ENCODE measurements at places on chromosomes 11 and 22. TPM values are rescaled to one million over a fixed set of nuclear protein-coding genes. Genes with fewer than 3 reads are reported as not detected.

GRCh38 chr11:76753950-76754349 is 29.2 kb upstream of the TSKU start:
- DNase-seq: no peak
- H3K4me1 ChIP-seq: peaks cover 2% of the 10 kb centered on the region
- no peaks in the 10 kb centered on the region for H3K27me3 ChIP-seq

- no peak overlapping the region for H3K4me3 ChIP-seq
- H3K36me3 ChIP-seq: no peaks in the 10 kb centered on the region
- no peaks in the 10 kb centered on the region for H3K27me3 ChIP-seq
- no peaks in the 10 kb centered on the region for H3K4me1 ChIP-seq
Observed at GRCh38 chr11:72326151-72326848, 82.3 kb upstream of the PHOX2A start.

DNA sequence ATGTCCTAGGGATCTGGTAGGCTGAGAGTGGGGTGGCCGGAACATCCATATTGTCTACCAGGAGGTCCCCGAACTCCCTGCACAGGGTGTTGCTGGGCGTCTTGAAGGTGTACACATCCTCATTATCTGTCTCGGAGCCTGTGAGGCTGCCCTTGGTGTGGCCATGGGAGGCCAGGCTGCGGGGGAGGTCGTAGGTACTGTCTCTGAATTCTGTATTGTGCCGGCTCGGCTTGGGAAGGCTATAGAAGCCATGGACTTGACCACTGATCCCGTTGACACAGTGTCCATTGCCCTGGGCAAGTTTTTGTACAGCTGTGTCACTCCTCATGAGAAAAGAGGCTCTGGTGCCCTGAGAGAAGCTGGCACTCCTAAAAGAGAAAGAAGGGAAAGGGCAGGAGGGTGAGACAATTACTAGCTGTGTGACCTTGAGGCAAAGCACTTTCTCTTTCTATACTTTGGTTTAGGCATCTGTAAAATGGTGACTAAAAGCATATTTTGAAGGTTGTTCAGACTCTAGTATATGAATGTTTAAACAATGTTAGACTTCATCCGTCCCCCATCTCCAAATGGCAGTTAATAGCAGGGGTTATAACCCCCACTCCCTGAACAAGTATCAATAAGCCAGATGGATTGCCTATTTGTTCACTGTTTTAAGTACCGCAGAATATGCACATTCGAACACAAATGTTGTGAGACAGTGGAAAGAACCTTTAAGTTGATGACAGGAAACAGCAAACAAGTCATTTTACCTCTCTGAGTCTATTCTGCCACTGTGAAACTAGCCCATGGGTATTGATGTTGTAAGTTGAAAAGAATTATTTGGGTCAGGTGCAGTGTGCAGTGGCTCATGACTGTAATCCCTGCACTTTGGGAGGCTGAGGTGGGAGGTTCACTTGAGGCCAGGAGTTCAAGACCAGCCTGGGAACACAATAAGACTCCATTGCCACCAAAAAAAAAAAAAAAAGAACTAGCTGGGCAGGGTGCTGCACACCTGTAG is 38.3 kb downstream of the USP35 start:
- no peaks in the 10 kb centered on the region for H3K36me3 ChIP-seq
- no peak overlapping the region for H3K27ac ChIP-seq
- no peak for DNase-seq

DNA sequence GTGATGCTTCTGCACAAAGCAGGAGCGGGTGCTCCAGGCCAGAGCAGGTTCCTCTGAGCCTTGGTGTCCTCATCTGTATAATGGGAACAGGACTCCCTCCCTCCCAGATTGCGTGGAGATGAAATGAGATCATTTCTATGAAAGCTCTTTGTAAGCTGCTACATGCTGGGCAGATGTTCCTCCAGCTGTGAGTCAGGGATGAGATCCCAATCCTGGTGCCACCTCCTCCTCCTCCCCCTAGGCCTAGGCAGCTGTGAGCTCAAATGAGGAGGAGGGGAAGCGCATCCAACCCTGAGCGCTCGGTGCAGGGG is 7.0 kb upstream of the CABP2 start:
- no peak for DNase-seq
- H3K4me3 ChIP-seq: no peak overlapping the region
- no peaks in the 10 kb centered on the region for H3K36me3 ChIP-seq

GRCh38 chr11:123775715-123776549 is 21.6 kb upstream of the OR6X1 start:
- DNase-seq: no peak
- H3K27ac ChIP-seq: no peak overlapping the region
- no peak overlapping the region for H3K4me3 ChIP-seq
- H3K36me3 ChIP-seq: no peaks in the 10 kb centered on the region

DNA sequence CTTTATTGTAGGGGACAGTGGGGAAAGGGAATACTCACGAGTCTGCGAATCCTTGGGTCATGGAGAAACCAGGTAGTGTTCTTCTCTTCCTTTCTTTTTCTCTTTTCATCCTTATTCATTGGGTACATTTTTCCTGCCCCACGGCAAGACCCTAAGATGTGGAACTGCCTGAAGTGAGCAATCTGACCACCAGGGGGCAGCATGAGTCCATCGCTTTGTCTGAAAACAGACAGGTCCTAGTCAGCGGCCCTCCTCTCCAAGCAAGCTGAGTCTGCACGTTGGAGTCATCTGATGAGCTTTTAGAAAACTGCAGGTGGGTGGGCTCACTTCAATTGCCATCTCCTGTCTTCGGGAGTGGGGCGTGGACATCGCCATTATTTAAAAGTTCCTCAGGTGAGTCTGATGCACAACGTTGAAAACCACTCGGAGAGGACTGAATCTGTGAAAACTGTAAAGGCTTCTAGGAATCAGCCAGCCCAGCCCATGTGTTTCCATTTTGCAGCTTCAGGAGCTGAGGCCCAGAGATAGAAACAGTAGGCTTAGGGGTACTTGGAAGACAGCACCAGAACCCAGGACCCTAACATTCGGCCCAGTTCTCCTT is 34.0 kb upstream of the FBXO3 start:
- no peaks in the 10 kb centered on the region for H3K36me3 ChIP-seq
- DNase-seq: peak; percentile 87
- no peak overlapping the region for H3K4me3 ChIP-seq
- peaks cover 3% of the 10 kb centered on the region for H3K4me1 ChIP-seq
- H3K27ac ChIP-seq: no peak overlapping the region

- peak overlapping the region; percentile 91 for H3K4me3 ChIP-seq
- no peak for DNase-seq
- peaks cover 8% of the 10 kb centered on the region for H3K36me3 ChIP-seq
Observed at GRCh38 chr11:6927030-6927617, 898 bp downstream of the ZNF215 start.

- peak overlapping the region; percentile 100 for H3K27ac ChIP-seq
- peak overlapping the region; percentile 86 for H3K4me3 ChIP-seq
- H3K36me3 ChIP-seq: no peaks in the 10 kb centered on the region
Observed at GRCh38 chr11:64241491-64242374, 838 bp downstream of the FKBP2 start.

DNA sequence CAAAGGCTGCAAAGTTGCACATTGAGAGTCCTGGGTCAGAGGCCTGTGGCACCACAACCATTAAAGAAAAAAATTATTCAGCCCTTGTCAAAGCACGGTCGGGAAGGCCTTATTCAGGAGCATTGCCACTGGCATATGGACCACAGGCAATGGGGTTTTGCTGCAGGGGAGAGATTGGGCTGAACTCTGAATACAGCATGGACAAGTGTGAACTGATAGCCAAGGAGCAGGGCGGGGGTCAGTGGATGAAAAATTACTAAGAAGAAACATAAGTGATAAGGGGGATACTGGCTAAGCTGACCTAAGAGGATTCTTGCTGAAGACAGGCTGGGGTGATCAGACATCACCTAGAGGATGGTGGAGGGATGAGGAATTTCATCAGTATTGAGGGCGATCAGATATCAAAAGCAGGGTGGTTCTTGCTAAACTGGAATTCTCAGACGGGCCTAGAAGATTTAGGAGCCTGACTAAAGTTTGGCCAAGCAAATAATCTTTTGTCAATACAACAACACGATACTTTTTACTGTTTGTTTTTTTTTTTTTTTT is 3.3 kb upstream of the DGCR8 start:
- DNase-seq: no peak
- H3K36me3 ChIP-seq: no peaks in the 10 kb centered on the region
- no peaks in the 10 kb centered on the region for H3K27me3 ChIP-seq
- H3K27ac ChIP-seq: peak overlapping the region; percentile 64
- H3K4me3 ChIP-seq: no peak overlapping the region
- peaks cover 17% of the 10 kb centered on the region for H3K4me1 ChIP-seq

DNA sequence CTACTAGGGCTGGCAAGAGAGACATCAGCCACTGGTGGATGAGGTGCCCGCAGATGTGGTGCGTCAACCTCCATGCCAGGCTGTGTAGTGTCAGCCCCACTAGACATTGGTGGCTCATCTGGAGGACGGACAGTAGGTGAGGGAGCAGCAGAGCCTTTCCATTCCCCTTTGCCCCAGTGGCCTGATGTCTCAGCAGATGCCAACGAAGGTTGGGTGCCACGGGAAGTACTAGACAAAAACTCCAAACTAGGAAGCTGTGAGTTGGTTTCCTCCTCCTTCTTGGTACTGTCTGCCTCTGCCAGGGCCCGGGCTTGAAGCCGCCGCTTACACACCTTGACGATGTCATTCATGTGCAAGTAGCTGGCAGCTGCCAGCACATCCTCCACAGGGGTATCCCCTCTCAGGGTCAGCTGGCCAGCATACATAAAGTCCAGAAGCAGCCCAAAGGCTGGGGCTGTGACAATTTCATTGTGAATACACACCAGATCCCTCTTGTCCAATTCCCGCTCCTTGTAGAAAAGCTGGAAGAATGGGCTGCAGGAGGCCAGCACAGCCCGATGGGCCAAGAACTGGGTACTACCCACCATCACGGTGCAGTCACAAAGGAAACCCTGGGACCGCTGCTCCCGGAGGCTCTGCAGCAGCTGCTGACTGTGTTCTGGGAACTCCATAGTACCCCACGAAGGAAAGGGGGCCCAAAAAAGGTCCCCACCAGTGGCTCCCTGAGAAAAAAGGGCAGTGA is 795 bp downstream of the ZBTB3 start:
- no peaks in the 10 kb centered on the region for H3K36me3 ChIP-seq
- DNase-seq: no peak
- H3K4me1 ChIP-seq: peaks cover 47% of the 10 kb centered on the region
- peak overlapping the region; percentile 99 for H3K27ac ChIP-seq
- H3K27me3 ChIP-seq: no peaks in the 10 kb centered on the region

DNA sequence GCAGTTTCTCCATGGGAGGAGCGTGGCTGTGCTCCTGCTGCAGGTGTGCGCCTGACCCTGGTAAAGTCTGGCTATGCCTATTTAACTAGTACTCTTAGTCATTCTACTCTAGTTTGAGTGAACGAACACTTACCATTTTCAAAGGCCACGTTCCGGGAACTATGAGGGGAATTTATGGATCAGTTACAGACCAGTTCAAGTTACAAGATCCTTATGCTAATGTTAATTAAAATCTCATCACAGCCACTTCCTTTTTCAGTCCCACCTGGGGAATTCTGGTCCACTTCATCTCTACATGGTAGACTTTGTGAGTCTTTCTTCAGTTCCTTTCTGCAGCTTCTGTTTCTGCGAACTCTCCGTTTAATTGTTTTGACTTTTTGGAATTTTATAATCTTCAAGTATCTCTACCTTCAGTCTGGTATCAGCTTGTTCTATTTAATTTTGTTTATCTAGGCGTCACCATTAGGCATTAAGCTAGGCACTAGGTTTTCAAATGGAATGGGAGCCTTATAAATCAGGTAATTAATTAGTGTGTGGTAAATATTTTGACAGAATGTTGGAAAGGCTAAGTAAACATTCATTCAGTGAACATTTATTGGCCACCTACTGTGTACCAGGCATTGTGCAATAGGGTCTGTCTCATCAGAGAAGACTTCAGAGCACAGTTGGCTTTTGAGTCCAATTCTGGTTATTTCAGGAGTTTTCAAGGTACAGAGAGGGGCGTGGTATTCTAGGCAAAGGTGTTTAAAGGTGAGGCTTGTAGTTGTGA is 78.9 kb downstream of the GRK3 start:
- H3K36me3 ChIP-seq: peaks cover 9% of the 10 kb centered on the region
- no peak overlapping the region for H3K27ac ChIP-seq
- H3K4me3 ChIP-seq: no peak overlapping the region
- no peak for DNase-seq

- no peak for DNase-seq
- H3K27me3 ChIP-seq: peaks cover 16% of the 10 kb centered on the region
- no peak overlapping the region for H3K27ac ChIP-seq
Observed at GRCh38 chr11:93118276-93118675, 79.5 kb downstream of the SLC36A4 start.

DNA sequence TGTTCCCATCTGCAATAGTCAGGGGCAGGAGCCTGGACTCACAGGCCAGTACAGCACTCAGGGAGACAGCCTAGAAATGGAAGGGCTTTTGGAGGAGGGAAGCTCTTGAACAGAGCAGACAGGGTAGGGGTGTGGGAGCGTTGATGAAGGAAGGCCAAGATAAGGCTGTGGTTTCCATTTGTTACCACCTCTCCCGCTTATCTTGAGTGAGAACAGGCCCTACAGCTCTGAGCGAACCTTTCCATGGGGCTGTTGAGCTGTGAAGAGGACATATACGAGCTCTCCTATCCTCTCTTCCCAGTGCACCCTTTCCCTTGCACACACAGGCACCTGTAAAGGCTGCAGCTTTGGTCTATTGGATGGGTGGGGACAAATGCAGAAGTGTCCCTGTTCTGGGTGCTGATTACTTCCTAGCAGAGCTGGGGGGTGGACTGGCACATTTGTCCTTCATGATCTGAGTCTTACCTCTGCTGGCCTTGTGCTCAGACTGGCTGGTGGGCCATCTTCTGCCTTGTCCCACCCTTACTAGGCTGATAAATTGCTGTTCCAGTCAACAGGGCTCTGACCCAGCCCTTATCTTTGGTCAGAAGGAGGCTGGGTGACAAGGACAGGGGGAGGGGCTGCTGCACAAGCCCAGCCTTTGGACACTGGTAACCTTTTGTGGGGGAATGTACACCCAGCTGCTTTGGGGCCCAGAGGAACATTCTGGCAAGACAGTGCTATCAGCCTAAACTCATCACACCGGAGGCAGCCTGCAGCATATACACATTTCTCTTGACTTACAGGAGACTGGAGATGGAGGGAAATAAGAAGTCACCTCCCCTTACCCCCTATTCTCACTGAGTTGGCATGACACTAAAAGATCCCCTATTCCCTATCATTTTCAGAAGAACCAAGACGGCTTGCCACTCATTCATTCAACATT is 80.1 kb upstream of the NNMT start:
- no peaks in the 10 kb centered on the region for H3K36me3 ChIP-seq
- no peak overlapping the region for H3K4me3 ChIP-seq
- H3K27me3 ChIP-seq: no peaks in the 10 kb centered on the region

DNA sequence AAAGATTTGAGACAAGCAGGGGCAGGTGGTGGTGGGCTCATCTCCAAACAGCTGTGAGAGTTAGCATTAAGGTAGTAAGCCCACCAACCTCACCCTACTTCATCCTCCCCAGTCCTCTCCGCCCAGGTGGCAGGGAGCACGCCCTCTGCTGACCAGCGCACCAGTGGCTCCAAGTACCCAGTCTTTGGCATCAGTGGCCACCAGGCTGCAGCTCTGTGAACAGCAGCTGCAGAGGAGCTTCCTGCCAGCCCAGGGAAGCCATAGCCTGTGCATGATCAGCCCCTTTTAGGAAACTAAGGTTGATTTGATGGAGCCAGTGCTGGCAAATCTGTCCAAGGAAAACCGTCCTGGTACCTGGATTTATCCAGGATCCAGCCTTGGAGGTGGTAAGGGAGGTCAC is 21.7 kb downstream of the CAVIN3 start:
- no peak overlapping the region for H3K4me3 ChIP-seq
- peaks cover 34% of the 10 kb centered on the region for H3K27me3 ChIP-seq
- no peak for DNase-seq

Gene P2RX3
- not detected for total RNA-seq

Gene MTMR2
- total RNA-seq: 14.6 TPM

Gene LINC01488
- not detected for total RNA-seq

Gene RIMBP3B
- total RNA-seq: 0.80 TPM

Gene MYO7A
- total RNA-seq: 0.30 TPM

Gene TRIM6
- not detected for total RNA-seq

Gene ISX
- not detected for total RNA-seq

Gene DESI1
- 29.3 TPM for total RNA-seq

Gene OR2D2
- not detected for total RNA-seq
